ENCODE measurements at places on chromosomes 12 and 14. TPM values are rescaled to one million over a fixed set of nuclear protein-coding genes. Genes with fewer than 3 reads are reported as not detected.

Gene SDR9C7
- not detected for total RNA-seq

Gene NEDD8
- 337 TPM for total RNA-seq

Gene ABCD4
- 28.4 TPM for total RNA-seq

GRCh38 chr12:117091758-117092510 lies 7.3 kb downstream of the TESC start:
- H3K27me3 ChIP-seq: peaks cover 54% of the 10 kb centered on the region
- no peaks in the 10 kb centered on the region for H3K4me1 ChIP-seq
- no peaks in the 10 kb centered on the region for H3K36me3 ChIP-seq
- no peak overlapping the region for H3K4me3 ChIP-seq
- DNase-seq: no peak
